Astrocyte of the spinal cord (primary cell): ENCODE measurements at places on chromosomes 2 and 18.
A peak's percentile ranks its signal among the peaks of the same experiment; 100 is the strongest.

DNA sequence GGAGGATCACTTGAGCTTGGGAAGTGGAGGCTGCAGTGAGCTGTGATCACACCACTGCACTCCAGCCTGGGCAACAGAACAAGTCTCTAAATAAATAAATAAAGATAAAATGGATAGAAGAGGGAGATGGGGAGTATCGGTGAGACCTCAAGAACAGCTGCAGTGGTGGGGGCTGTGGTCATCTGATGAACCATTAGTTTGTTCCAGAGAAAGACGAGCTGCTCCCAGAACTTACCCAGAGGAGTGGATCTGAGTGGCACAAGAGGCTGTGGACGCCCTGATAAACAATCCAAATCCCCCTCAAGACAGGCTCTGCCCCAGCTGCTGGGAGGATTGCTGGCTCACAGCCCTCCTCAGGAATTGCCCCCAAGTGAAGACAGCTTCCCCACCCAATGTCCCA is 26.7 kb downstream of the TMEM127 start:
- DNase-seq: no peak

DNA sequence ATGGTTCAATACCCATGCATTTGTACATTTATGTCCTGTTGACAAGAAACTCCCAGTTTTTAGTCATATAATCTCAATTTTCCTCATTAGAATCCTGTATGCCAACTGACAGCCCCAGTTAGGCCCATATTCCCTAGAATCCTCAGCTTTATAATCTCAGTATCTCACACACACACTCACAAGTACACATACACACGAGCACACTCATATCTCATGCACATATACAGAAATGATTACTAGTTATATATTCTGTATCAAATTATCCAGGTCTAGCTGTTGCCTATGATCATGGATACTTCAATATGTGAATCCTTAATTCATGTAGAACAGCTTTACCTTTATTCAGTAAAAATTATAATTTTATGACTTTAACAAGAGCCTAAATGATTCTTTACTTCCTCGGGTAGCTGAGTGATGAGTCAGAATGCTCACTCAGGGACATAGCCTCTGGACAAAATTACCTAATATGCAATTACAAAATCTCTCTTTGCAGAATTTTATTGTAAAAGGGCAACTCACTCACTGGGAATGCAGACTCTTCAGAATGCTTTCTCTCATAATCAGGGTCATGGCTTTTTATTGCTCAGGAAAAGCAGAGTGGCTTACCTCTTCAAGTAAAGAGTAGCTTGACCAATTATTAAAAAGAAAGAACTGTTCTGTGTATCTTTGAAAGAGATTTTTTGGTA is 193.6 kb upstream of the PIK3C3 start:
- DNase-seq: peak; percentile 80

DNA sequence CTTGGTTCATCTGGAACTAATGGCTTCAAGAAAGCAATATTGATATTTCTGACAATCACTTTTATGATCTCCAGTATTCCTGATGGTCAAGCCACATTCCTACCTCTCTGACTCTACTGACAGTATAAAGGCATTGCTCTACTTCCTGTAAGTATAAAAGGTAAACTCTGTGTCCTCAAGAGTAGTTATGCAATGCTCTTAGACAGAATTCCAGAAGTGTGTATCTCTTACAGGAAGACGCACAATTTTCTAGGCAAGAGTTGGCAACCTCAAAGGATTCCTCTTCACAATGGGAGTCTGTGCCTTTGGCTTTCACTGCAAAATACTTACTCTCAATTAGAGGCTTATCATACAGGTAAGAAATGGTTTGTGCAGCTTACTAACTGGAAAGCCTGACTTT is 100.1 kb downstream of the THADA start:
- DNase-seq: peak; percentile 32

DNA sequence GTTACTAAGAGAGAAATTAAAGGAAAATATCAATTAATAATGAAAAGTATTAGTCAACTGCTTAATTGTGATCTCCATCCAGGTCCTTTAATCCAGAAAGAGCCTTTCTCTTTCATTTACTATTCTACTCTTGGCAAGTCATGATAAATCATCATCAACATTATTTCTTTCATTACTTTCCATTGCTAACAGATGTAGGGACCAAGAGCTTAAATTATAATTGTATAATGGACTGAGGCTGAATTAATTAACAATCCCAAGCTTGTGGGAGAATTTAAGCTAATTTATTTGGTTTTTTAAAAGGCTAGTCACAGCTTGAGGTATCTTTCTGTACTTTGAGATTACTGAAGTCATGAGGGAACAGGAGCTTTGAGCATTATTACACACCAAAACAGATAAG is 223.9 kb downstream of the ERBB4 start:
- no peak for DNase-seq

- no peak for DNase-seq
Observed at GRCh38 chr2:102391565-102391964, 31.4 kb upstream of the IL18RAP start.

- no peak for DNase-seq
Observed at GRCh38 chr2:233542507-233542906, 24.1 kb downstream of the USP40 start.

GRCh38 chr2:95063086-95063958 is 37.8 kb downstream of the MAL start:
- no peak for DNase-seq

DNA sequence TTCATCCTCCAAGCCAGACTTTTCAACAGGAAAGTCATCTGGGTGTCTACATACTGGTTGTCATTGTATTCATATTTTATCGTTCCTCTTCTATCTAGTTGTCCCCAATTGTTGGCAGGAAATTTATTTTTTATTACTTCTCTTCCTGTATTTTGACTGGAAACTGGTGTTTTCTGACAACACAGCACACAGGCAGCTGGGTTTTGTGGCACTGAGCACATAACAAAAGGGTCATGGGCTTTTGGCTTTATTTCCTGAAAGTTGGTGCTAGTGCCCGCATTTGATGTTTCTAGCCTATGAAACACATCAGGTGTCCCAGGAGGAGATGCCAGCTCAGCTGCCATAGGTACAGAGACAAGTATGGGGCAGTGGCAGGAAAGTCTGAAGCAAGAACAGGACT is 126.4 kb downstream of the TMEM17 start:
- no peak for DNase-seq

- peak; percentile 85 for DNase-seq
Observed at GRCh38 chr18:61606759-61607158, 273.5 kb downstream of the CDH20 start.

DNA sequence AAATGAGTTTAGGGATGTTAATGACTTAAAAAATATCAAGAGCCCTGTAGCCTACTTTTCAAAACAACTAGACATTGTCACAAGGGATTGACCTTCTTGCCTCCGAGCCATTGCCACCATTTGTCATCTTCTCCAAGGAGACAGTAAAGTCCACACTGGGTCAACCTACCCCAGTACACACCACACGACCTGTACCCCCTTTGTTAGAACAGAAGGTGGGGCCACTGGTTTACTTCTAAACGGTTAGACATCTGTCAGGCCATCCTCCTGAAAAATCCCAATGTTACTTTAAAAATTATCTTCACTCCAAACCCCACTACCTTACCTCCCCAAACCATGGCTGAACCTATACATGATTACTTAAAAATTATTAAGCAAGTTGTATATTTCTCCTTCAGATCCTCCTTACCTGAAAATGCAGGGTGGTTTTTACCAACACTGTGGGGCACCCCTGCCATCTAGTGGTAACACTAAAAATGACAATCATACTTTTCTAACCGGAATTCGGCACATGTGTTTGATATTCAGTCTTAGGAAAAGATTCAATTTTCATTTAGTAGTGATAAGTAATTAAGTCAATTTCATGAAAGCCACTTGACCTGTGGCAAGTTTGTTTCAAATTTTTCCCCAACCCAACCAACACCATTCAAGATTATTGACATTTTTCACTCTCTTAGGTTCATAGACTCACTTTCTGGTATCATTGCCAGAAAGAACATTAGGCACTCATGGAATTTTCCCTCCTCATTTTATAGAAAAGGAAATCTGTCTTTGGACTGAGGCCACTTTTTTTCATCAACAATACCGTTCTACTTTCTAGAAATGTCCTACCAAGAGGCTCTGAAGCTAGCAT is 265.3 kb upstream of the PKDCC start:
- DNase-seq: peak; percentile 54

- no peak for DNase-seq
Observed at GRCh38 chr2:222338374-222338773, 39.6 kb upstream of the PAX3 start.

- DNase-seq: no peak
Observed at GRCh38 chr2:230217424-230217823, 2.4 kb downstream of the SP110 start.

DNA sequence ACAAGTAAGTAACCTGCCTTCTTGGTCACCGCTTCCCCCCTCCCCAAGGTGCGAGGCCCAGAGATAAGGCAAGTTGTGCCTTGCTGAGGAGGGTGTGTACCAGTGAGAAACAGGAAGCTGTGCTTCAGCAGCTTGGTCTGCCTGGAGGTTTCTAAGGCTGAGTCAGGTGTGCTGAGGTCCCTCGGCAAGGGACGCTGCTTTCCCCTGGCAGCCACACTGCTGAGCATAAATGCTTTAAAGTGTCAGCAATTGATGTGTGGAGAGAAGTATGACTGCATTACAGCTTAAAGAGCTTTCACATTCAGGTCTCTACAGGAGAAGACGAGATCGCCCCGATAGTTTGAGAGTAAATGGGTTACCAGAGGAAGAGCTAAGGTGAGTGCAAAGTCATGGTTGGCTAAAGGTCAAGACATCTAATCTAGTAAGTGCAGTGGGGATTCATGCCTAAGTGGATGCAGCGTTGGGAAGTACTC is 86.9 kb downstream of the LIMS1 start:
- peak; percentile 46 for DNase-seq

DNA sequence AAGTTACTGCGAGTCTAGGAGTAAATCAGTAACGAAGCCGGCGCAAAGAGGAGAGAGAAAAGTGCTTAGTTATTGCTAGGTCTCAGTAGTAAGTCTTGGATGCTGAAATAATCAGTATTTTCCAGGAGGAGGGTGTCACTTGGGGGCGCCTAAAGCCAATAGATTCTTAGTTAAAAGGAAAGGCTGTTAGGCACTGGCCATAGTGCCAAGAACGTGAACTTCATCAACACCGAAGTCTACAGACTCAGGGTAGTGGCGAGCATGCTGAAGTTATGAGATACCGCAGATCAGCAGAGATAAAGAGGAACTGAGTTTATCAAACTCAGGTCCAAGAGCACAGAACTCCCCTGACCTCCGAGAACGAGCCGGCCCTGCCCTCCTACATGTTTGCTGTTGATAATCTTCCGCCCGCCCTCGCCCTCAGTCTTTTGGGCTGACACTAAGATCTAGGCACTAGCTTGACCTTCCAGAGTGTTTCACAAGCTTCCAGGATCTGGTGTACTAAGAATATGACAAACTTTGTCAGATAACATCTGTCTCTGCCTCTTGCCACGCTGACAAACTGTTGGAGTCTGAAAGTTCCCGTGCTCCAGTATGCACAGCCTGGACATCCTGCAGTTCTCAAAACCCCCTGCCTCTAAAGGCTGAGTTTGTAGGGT is 49.2 kb downstream of the CYB5A start:
- DNase-seq: no peak

DNA sequence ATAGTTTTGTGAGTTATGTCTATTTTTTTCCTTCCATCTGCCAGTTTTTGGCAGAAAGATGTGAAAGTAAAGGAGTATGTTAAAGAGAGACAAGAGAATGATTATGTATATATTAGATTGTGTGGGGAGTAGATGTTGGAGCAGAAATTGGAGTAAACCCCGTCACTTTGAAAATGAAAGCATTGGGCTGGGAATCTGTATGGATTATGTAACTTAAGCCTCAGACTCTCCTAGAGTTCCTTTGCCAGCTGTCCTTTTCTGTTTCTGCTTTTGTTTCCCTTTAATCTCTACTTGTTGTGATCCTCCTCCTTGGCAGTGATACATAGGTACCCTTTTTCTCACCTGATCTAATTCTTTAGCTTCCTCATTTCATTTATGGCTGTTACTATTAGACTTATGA is 19.2 kb downstream of the CCDC138 start:
- DNase-seq: no peak

DNA sequence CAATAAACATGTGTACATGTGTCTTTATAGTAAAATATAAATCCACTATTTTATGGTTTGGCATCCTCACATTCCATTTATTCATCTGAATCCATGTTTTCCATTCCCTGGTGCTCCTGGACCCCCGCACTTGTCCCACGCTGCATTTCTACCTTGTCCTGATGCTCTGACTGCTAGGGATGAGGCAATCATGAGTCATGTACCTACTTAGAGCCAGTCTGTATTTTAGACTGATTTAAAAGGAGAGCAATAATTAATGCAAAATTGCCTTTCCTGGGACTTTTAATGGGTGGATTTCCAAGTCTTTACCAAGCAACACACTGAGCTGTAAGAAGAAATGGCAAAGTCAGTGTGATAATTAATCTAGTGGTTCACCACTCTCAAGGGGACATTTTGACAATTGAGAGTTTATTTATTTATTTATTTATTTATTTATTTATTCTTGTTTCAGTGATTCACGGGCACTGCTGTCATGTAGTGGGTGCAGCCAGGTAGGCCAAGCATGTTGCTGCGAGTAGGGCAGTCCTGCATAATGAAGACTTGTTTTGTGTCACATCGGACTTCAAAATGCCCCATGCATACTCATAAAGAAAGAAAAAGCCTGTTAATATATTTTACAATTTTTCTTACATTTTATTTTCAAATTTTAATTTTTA is 419.3 kb upstream of the VWC2L start:
- no peak for DNase-seq

GRCh38 chr2:98849113-98849512 is 86.9 kb downstream of the CRACDL start:
- DNase-seq: no peak

DNA sequence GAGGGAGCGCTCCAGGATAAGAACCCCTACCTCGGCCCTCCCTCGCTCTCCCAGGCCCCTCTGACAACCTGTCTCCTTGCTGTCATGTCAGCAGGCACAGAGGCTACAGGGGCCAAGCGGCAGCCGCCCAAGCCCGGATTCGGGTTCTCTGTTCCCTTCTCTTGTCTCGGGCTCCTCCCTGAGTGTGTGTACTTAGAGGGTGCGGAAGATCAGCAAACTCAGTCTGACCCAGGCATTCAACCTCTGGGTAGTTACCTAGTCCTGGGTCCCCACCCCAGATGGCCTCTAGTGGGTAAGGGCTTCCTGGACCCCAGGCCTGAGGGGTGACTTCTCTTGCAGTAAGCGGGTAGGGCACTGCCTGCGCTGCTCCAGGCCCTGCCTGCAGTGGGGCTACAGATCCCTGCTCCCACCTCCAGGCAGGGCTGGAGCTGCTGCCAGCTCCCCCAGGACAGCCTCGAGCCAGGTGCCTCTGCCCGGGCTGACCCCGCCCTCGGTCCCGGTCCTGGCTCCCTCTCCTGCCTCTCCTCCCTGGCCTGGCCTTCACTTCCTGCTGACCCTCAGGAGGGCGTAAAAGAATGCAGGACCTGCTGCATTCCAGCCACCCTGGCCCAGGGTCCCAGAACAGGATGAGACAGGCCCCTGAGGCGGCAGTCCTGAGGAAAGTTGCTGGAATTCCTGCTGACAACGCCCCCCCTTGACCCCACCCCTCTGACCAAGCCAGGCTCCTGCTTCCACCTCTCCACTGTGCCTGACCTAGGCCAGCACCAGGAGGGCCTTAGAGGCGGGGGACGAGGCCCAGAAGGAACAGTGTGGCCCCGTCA is 22.0 kb downstream of the GPC1 start:
- no peak for DNase-seq
